HEK293T (cell line): ENCODE measurements at places on chromosomes 2 and 18.

DNA sequence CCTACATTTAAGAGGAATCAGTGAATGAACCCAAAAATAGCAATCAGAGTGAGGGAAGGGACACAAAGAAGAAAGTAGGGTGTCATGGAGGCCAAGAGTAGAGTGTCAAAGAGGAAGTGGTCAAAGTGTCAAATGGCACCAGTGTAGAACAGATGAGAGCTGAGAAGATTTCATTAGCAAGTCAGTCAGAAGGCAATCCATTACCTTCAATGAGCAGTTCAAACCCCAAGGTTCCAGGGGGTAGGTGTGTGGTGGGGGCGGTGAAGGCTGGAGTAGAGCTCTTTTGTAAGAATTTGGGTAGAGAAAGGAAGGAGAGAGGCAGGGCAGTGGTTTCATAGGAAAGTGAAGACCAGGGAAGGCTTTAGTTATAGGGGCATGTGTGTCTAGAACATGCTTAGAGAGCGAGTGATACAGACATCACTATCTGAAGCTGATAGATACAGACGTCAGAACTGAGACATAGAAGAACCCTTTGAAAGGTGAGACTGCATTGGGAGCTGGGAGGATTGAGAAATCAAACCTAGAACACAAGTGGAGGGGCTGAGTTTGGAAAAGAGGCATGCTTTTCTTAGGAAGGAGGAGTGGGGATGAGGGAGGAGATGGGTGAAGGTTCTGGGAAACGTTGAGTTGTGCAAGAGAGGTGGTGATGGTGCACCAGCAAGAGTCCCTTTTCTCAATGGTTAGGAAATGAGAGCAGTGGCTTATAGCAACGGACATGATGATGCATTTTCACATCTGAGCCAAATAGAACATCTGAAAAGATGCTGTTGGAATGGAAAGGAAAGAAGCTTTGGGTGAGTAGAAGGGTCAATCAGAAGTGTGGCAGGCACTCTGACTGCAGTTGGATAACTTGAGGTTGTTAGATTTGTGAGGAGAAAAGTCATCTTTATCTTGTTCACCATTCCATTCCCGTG lies 48.9 kb upstream of the IL1RL1 start:
- DNase-seq: no peak

- DNase-seq: no peak
Measured at GRCh38 chr18:72675394-72675793, 131.3 kb upstream of the CBLN2 start.

DNA sequence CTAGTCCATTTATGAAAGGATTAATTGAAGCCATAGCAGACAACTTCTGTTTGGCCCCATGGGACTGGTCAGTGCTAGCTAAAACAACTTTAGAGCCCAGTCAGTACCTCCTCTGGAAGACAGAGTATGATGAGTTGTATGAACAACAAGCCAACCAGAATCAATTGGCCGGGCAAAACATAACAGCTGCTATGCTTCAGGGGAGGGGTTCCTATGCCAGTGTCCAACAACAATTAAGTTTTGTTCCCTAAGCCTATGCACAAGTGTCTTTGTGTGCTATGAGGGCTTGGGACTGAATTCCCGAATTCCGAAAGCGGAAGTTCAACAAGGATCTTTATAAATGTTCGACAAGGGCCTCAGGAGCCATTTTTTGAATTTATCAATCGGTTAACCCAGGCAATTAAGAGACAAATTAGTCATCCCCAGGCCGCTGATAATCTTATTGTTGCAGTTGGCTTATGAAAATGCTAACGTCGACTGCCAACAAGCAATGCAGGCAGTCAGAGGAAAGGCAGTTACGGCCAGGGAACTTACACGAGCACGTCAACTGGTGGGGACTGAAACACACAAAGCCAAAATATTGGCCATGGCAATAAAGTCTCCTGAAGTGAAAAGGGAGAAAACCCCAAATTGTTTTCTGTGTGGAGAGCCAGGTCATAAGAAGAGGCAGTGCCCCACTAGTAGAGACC lies 57.9 kb downstream of the ZNF638 start:
- no peak for DNase-seq

- DNase-seq: no peak
Measured at GRCh38 chr2:102748107-102748506, 13.7 kb upstream of the TMEM182 start.

- DNase-seq: no peak
Measured at GRCh38 chr2:237904831-237905599, 45.6 kb downstream of the RAMP1 start.

GRCh38 chr2:3470166-3470651 lies 49.1 kb downstream of the ADI1 start:
- no peak for DNase-seq
